ENCODE measurements at places on chromosomes 13 and 19. TPM values are rescaled to one million over a fixed set of nuclear protein-coding genes. Genes with fewer than 3 reads are reported as not detected.

DNA sequence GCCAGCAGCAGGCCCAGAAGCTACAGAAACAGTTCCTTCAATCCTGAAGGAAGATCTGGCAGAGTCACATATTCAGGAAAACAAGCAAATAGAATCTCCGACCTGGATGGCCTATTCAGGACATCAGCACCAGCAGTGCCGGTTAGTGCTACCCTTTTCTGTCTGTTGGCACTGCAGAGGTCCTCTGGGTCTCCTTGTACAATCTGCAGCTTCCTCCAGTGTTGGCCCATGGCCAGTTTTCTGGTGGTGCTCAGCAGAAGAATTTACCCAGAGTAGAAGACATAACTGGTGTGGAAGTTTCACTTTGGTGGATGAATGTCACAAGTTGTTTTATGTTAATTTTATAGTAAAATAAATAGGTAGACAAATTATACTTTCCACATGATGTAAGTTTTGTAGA is 498.1 kb downstream of the COG6 start:
- DNase-seq, result no peak

DNA sequence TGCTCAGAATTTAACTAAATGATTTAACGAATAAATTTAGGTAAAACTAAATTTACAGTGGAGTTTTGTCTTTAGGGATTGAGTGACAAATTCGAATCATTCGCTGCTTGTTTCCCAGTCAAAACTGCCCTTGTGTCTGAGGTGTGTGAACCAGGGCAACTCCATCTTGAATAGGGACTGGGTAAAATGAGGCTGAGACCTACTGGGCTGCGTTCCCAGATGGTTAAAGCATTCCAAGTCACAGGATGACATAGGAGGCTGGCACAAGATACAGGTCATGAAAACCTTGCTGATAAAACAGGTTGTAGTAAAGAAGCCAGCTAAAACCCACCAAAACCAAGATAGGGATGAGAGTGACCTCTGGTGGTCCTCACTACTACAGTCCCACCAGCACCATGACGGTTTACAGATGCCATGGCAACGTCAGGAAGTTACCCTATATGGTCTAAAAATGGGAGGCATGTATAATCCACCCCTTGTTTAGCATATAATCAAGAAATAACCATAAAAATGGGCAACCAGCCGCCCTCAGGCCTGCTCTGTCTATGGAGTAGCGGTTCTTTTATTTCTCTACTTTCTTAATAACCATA is 10.2 kb upstream of the ANKRD10 start:
- DNase-seq, result peak; percentile 83

GRCh38 chr19:13960863-13961784 is 8.8 kb downstream of the DCAF15 start:
- no peak for DNase-seq

Gene PRSS57
- not detected for polyA plus RNA-seq
